ENCODE measurements at places on chromosomes 3 and 15.

- DNase-seq, result no peak
Measured at GRCh38 chr3:195911946-195912270, 3.6 kb upstream of the TNK2 start.

DNA sequence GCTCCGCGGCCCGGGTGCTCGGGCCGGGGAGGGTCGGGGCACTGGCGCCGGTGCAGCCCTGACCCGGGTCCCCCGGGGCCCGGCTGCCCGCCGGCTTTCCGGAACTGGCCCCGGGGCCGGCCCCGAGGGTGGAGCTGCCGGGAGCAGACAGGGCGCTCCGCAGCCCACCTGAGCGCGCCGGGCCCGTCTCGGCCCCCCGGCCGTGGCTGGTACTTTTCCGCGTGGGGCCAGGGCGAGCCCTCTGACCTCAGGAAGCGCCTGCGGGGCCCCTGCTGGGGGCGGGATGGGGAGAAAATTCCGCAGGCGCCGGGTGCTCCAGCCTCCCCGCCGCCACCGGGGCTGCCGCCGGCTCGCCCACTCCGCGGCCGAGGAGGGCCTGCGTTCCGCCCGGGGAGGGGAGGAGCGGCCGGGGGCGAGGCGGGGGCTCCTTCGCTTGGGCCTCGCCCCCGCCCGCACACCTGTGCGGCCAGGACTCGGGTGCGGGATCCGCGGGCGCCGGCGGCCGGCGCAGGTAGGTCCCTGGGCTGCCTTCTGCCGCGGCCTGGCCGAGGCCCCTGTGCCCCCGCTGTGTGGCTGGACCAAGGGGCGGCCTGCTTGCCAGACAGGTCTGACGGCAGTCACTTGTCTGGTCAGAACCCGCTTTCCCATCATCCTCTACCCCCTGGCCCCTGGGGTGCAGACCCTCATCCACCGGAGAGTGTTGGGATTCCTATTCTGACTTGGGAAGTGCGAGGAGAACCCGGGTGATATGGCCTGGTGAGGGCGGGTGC is 3.5 kb downstream of the FURIN start:
- no peak for DNase-seq

- peak; percentile 71 for DNase-seq
Measured at GRCh38 chr3:122609798-122610559, 32.5 kb downstream of the PARP15 start.

DNA sequence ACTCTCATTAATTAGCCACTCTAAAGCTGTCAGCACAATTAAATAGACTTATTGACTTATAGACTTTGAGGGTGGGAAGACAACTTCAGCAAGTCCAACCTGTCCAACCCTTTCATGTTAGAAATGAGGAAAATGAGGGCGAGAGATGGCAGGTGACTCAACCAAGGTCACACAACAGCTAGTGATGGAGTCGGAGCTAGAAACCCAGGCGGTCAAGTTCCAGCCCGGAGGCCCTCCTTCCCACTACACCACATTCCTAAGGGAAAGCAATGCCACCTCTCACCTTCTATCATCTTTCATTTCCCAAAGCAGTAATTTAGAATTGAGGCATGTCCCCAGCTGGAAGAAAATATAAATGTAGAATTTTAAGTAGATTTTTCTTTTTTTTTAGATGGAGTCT is 28.7 kb downstream of the SEMA5B start:
- DNase-seq, result no peak

GRCh38 chr3:87549208-87549607 is 272.8 kb upstream of the POU1F1 start:
- no peak for DNase-seq

- no peak for DNase-seq
Measured at GRCh38 chr15:40006646-40007045, 32.3 kb downstream of the SRP14 start.

DNA sequence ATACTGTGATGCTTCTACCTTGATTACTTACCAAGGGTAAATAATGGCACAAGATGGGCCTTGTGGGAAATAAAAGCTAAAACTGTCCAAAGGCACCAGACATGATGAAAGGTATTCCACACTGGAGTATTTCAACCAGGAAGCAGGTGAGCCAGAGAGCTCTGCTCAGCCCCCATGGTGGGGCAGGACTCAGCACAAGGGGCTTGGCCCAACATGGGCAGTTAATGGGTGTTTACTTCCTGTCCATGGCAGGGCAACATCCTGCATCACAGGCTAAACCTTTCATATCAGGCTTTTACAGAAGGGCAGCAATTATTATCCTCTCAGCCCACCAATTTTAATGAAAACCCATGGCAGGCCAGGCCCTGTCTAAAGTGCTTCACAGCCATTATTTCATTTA is 38.2 kb downstream of the MAGI1 start:
- DNase-seq, result no peak

- DNase-seq, result no peak
Measured at GRCh38 chr3:52891615-52892081, 5.7 kb downstream of the STIMATE start.

GRCh38 chr3:73499787-73500186 is 125.0 kb downstream of the PDZRN3 start:
- no peak for DNase-seq

Data from HS-5 (cell line).